ENCODE measurements at places on chromosomes 6 and 20.

- DNase-seq: no peak
Measured at GRCh38 chr6:125346926-125347563, 45.3 kb upstream of the HDDC2 start.

DNA sequence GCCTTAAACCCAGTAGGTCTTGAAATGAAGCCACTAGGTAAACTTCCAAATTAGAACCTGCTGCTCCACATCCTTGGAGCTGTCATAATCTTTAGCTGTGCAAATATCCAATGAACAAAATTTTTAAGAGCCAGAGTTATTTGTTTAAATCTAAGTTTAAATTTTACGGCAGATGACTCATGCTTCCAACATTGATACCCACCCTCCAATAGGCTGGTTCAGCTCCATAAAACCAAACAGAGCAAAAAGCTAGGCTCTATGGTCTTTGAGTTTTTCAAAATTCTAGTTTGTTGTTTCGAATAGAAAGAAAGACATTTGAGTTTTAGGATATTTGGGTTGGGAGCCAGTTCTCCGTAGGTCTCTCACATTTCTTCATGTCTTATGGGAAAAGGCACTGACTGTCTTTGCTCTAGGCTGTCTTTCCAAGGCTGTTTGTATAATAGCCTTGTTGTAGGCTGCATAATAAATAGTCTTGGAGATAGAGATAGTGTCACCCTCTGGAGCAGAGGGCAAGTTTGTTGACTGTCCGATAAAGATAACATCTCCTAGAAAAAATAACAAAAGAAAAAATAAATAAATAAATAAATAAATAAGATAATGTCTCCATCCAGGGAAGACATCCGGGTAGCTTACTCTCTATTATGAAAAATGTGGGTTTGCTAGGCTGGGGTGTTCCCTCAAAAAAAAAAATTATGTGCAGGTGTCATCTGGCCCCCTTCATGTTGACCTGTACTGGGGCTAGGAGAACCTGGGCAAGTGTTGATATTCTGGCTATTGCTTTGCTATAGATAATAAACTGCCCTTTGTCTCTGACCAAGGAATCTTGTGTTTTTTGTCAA, 36.5 kb downstream of the SLC2A12 start:
- DNase-seq: no peak

DNA sequence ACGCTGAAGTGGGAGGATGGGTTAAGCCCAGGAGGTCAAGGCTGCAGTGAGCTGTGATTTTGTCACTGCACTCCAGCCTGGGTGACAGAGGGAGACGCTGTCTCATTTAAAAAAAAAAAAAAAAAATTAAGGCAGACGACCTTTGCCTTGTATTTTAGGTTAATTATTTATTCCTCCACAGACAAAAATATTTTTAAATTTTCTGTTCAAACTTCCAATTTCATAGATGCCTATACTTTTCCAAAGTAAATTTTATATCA, 6.3 kb upstream of the SMIM28 start:
- no peak for DNase-seq

DNA sequence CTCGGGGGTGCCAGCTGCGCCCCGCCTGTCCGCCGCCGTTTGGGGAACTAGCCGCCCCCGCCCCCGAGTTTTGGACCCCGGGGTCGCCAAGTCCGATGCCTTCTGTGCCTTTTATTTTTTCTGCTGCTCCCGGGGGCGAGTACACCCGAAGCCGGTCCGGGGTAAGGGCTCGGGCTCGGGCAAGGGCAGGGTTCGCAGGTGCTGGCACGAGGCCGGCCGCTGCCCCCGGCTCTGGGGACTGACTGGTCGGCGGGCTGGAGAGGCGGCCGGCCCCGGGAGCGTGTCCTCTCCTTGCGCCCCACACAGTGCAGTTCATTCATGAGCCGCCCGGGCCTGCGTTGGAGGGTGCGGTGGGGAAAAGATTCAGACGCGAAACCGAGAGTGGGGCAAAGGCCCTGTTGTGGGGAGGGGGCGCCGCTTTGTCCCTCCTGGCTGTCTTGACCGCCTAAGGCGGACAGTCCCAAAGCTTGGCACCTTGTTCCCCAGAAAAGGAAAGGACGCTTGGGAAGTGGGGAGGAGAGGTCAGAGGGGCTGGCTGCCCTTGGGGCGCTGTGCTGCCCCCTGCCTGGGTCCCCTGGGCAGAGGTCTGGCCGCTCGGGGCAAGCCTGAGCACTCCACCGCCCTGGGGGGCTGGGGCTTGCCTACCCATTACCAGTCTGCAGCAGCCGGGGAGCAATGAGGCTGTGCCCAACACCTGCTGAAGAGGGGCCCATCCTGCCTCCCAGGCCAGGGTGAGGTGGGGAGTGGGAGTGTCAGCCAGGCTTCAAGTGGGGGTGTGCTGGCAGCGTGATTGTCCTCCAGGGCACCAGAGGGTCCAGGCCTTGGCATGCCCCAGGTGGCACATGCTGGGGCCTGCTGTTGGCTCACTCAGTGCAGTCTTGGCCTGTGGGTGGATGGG, 915 bp downstream of the TMEM63B start:
- no peak for DNase-seq

DNA sequence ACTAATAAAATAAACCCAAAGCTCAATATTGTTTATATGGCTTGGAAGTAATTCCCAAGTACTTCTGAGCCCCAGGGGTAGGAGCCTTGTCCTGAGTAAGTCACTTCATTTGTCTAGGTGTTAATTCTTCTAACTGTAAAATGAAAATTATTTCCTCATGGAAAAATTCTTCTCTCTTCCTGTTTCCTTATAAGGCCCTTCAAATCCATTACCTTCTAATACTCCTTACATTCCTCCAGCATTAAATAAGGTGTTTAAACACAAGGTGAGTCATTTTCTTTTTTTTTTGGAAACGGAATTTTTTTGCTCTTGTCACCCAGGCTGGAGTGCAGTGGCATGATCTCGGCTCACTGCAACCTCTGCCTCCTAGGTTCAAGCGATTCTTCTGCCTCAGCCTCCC, 41.9 kb downstream of the PRR18 start:
- DNase-seq: no peak

- no peak for DNase-seq
Measured at GRCh38 chr20:15789079-15789478, 784.2 kb downstream of the KIF16B start.

DNA sequence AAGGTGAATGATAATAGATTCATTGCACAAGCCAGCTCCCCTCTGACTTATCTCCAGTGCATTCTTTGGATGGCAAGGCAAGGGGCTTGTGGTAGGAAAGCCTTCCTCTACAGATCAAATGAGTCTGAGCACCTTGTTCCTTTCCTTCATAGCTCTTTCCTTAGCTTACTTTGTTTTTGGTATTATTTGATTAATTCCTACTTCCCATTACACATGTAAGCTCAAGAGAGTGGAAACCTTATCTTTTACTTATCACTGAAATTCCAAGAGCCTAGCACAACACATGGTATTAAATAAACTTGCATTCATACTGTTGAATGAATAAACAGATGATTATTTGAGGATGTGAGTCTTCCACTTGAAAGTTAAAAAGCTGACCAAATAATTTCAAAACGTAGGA, 41.7 kb downstream of the FRK start:
- DNase-seq: no peak

DNA sequence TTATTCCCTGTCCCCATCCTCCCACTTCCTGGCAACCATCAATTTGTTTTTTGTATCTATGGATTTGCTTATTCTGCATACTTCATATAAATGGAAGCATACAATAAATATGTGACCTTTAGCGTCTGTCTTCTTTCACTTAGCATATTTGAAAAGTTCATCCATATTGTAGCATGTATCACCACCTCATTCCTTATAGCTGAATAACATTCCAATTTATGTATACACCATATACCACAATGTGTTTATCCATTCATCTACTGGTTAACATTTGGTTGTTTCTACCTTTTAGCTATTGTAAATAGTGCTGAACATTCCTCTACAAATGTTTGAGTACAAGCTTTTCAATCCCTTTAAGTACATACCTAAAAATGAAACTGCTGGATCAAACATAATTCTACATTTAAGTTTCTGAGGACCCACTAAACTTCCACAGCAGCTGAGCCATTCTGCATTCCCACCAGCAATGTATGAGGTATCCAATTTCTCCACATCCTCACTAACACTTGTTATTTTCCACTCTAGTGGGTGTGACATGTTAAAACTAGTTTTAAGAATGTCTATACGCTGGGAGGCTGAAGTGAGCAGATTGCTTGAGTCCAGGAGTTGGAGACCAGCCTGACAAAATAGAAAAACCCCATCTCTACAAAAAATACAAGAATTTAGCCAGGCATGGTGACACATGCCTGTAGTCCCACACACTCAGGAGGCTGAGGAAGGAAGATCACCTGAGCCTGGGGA, 32.9 kb downstream of the NUDT3 start:
- no peak for DNase-seq

- DNase-seq: no peak
Measured at GRCh38 chr6:157240059-157240959, 83.0 kb downstream of the TMEM242 start.

DNA sequence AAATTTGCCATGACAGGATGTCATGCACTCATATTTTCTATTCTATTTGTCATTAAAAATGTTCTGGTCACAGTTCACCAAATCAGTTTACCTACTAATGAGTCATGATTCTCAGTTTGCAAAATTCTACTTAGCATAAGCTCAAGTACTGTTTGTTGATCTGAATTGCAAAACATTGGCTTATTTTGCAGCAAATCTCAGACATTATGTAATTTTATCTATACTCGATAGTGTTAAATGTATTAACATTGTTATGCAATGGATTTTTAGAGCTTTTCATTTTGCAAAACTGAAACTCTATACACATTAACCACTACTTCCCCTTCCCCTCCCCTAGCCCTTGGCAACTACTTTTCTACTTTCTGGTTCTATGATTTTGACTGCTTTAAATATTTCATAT, 213.8 kb upstream of the ZFP64 start:
- no peak for DNase-seq

GRCh38 chr20:40390654-40391053, 298.4 kb downstream of the MAFB start:
- no peak for DNase-seq

- DNase-seq: peak; percentile 36
Measured at GRCh38 chr6:18327626-18328025, 59.5 kb upstream of the RNF144B start.

DNA sequence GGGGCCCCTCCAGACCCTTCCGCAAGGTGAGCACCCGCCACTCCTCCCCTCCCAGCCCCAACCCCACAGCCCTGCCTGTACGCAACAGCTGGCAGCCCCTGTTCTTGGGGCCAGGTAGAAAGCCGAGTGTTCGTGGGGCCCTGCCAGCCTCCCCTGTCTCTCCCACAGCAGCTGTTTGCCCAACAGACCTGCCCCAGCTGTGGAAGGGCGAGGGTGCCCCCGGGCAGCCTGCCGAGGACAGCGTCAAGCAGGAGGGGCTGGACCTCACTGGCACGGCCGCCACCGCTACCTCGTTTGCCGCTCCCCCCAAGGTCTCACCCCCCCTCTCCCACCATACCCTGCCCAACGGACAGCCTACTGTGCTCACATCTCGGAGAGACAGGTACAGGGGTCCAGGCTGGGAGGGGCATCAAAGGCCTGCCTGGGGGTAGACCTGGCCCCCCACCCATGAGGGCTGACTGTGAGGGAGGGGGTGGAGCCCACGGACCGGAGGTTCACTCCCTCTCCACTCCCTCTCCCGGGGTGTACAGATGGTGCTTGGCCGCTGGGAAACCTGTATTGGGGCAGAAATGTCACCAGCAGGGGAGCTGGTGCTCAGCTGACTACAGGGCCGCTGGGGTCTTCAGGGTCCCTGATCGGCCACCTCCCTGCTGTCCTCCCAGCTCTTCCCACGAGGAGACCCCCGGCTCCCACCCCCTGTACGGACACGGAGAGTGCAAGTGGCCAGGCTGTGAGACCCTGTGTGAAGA, 41.1 kb downstream of the FOXP4 start:
- no peak for DNase-seq

DNA sequence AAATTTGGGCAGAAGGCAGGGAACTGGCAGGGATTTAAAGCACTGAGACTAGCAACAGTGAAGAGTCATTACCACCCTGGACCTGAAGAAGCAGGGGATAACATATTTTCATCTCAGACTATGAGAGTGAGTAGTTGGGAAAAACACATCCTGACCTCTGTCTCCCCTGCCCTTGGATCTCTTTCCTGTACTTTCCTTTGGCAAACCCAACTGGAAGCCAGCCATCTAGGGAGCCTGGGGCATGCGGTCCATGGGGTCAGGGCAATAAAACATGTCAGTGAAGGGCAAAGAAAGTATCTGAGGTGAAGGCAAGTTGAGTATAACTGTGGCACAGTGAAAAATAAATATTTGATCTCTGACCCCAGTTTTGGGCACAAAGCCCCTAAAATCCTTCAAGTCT, 698.2 kb downstream of the DOK5 start:
- DNase-seq: no peak

DNA sequence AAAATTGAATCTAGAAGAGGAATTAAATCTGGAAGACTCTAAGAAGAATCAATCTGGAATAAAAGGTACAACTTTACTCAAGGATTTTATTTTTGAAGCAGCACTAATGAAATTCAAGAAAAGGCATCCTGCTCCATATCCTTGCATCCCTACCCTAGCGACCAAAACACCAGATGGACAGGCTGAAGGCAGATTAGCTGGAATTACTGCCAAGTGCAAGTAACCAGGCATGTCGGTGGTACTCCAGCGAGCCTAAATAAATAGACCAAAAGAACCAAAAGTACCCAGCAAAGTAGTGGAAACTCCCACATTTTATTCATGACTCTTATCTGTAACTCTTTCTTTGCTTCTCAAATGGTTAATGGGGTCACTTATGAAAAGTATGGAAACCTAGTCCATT, 21.0 kb downstream of the OPRM1 start:
- no peak for DNase-seq

DNA sequence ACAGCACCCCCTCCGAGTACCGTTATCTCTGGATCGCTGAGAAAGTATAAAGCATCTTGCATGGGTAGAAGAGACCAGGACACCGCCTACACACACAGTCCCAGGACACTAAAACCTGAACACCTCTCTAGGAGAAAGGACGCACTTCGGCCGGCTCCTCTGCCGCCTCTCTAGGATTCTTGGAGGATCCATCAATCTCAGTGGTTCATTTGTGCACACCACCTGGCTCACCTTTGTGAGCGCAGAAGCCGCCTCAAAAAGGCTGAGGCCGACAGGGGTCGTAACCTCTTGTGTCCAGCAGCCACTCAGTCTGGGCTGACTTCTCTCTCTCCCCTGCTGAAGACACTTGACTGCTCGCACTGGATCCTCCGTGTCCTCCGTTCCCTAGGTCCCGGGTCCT, 13.5 kb downstream of the ZSCAN23 start:
- no peak for DNase-seq

GRCh38 chr20:59451066-59451630, 150.7 kb downstream of the EDN3 start:
- DNase-seq: no peak

DNA sequence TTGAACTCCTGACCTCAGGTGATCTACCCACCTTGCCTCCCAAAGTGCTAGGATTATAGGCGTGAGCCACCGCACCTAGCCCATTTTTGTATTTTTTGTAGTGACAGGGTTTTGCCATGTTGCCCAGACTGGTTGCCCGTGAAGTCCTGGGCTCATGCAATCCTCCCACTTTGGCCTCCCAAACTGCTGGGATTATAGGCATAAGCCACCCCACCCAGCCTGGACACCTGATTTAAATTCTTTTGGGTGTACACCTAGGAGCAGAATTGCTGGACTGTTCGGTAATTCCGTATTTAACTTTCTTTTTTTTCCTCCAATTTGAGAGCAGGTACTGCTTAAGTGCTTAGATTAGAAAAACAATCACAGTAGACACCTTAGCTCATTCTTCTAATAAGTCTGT, 5.6 kb upstream of the NRM start:
- DNase-seq: no peak

All from CD4-positive, alpha-beta T cell treated with Interleukin-15 for 1 hour (primary cell).